ENCODE measurements at places on chromosomes 6 and 20.

GRCh38 chr6:111564482-111564945 lies 41.2 kb downstream of the TRAF3IP2 start:
- DNase-seq, result no peak

DNA sequence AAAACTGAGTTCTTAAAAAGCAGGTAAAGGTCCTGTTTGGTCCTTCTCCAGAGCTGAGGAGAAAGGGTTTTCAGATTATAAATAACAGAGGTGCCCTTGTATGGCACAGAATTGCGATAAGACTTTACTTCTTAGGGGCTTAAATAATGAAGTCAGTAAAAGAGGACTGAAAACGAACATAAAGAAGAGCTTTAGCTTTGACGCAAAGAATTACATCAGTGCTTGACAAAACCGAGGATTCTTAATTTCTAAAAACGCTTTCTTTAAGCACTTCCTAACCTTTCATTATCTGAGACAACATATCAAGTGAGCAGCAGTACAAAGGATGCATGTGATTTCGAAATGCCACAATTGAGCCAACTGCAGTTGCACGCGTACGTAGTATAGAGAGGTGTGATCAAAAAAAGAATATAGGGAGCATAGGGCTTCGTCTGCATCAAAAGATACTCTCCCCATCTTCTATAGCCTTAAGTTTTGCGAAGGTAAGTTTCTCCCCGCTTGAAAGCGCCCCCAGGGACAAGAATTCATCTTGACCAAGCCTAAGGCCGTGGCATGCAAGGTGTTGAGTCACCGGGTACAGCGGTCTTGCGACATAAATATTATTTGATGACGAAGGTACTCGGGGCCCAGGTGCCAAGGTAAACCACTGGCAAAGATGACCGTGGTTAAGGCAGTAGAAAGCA lies 778 bp upstream of the LOC128125822 start:
- no peak for DNase-seq

DNA sequence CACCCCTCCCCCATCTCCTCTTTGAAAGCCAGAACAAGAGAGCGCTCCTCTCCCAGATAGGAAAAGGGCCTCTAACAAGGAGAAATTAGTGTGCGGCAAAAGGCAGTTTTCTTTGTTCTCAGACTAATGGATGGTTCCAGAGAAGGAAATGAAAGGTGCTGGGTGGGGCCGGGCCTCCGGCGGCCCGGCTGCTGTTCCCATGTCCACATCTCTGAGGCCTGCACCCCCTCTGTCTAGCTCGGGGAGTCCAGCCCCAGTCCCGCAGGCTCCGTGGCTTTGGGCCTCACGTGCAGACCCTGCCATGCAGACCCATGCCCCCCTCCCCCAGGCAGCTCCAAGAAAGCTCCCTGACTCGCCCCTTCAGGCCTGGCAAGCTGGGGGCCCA lies 35.8 kb upstream of the MRGBP start:
- no peak for DNase-seq

GRCh38 chr6:82045965-82046756 lies 201.4 kb downstream of the IBTK start:
- DNase-seq, result no peak

DNA sequence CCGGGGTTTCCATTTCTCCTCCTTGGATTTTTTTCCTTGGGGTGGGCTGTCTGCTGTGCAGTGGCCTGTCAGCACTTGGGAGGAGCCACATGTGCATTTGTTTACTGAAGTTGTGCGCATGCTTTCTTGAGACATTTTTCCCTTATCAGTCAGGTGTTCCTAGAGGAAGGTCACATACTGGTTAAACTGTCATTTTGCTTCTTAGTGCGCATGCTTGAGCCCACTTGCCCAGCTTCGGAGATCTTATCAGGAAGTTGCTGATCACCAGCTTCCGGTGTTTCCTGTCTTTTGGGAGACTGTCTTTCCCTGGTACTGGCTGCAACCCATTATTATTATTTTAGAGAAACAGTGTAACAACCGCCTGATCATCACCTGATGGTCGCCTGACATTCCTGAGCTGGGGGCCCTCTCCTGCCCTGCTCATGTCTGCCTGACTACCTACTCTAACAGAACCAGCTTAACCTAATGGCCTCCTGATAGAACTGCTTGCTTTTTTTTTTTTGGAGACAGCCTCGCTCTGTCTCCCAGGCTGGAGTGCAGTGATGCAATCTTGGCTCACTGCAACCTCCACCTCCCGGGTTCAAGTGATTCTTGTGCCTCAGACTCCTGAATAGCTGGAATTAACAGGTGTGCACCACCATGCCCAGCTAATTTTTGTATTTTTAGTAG lies 378 bp upstream of the ERVFRD-1 start:
- no peak for DNase-seq

DNA sequence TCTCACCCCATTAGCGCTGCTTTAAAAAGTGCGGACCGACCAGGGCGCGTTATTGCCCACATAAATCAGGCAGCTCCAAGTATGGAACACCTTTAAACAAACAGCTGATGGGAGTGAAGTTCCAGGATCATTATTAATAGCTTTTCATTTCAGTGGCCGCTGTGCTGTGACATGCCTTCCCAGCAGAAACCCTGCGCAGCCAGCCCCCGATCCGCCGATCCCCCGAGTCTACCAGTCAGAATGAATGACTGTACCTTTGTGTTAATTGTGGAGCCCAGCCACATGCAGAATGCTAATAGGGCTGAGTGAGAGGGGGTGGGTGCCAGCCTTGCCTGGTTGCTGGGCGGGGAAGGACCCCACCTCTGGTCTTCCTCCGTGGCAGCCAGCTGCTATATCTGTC lies 21.9 kb downstream of the CDH22 start:
- DNase-seq, result no peak

- no peak for DNase-seq
These were observed 33.0 kb downstream of the RIPOR2 start for GRCh38 chr6:24902782-24903181.

- no peak for DNase-seq
These were observed 23.5 kb downstream of the TOX2 start for GRCh38 chr20:43938017-43938655.

DNA sequence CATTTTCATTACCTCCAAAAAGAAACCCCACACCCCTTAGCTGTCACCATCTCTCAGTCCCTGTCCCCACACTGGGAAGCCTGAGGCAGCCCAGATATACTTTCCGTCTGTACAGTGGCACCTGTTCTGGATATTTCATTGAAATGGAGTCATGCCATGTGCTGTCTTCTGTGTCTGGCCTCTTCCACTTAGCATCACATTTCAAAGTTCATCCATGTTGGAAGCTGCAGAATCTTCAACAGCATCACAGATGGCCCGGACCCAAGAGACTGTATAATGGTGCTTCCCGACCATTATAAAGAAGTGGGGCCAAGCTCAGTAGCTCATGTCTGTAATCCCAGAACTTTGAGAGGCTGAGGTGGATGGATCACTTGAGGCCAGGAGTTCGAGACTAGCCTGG lies 58.4 kb downstream of the DLGAP4 start:
- no peak for DNase-seq

DNA sequence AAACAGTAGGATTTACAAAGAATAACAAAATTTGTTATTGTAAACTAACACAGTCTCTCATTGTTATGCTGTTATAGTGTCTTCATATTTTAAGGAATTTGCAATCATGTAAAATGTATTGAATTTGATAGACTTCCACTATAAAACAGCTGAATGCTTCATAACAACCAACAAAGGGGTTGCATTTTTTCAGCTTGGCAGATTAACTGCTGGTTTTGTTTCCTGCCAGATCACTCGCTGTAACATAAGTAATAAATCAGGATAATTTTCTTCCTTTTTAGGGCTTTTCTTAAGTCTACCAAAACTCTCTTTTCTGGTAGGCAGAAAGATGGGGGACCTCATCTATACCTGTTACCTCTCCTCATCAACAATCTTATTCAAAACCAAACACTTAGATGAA lies 169.8 kb downstream of the SAMD5 start:
- no peak for DNase-seq

DNA sequence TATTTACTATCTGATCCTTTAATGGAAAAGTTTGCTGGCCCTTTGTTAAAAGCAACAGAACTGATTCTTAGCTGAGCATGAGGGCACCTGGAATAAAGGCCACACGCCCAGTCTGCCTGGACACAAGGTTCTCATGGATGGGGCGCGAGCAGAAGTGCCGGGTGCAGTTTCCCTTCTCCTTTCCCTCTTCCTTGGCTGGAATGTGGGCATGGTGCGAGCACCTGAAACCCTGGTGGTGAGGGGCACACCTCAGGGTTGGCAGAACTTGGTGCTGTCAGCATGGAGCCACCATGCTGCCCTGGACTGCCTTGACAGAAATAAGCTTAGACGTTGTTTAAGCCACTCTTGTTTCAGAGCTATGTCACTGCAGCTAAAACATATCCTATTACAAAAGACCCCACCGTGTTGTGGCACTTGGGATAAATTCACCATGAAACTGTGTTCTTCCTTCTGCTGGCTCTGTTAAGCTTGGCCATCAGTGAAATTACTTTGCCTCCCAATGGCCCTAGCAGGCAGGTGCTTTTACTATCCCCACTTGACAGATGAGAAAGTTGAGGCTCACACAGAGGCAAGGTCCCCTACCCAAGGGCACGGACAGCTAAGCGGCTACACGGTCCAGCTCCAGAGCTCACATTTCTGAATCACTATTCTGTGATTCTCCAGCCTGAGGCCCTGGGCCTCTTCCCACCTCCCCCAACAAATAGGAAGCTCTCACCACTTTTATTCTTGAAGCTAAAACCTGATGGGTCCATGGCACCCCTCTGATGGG lies 115.9 kb downstream of the PREX1 start:
- DNase-seq, result no peak

GRCh38 chr6:90123831-90124230 lies 172.8 kb downstream of the BACH2 start:
- DNase-seq, result no peak

DNA sequence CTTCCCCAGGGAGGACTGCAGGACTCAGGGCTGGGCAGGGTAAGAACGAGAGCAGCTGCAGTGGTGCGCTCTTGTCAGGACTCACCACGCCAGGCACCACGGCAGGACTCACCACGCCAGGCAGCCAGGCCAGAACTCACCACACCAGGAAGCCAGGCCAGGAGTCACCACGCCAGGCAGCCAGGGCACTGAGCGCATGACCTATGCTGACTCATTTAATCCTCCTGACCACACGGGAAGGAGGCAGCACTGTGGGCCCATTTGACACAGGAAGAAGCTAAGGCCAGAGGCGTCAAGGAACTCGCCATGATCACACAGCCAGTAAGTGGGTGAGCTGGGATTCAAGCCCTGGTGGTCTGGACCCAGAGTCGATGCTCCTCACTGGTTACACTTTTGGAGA lies 189.3 kb downstream of the PREX1 start:
- no peak for DNase-seq

DNA sequence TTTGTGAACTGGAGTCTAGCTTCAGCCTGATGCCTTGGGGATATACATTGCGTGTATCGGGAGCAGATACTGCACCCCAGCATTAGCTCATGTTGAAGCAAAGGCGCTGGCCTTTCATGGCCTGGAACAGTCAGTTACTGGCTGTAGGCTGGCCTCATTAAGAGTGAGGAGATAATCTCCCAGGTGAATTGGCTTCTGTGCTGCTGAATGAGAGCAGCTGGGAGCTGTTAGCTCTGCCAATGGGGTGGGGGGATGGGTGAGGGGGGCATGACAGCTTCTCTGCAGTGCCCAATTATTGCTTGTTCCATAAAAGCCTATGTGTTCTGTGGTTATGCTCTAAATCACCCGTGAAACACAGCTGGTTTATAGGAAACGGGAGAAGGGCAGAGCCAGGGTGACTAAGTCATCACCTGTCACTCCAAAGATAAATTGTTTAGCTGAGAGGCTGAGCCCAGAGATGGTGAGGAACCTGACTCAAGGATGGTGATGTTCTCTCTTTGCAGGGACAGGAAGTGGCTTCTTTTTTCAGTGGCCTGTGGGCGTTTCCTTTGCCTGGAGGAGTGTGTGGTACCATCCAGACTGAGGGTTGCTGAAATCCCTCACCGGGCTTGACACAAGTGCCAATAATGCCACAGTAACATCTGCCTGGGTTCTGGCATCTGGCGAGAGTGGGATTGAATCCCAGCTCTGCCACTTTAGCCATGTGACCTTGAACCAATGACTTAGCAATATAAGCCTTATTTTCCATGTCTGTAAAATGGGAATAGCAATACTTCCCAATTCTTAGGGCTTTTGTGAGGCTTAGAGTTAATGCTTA lies 170.8 kb downstream of the BCAS1 start:
- no peak for DNase-seq

GRCh38 chr6:731924-732323 lies 39.0 kb upstream of the EXOC2 start:
- DNase-seq, result no peak

GRCh38 chr20:16364320-16364687 lies 208.9 kb downstream of the KIF16B start:
- no peak for DNase-seq

GRCh38 chr6:43444036-43444435 lies 11.3 kb downstream of the DLK2 start:
- DNase-seq, result no peak

DNA sequence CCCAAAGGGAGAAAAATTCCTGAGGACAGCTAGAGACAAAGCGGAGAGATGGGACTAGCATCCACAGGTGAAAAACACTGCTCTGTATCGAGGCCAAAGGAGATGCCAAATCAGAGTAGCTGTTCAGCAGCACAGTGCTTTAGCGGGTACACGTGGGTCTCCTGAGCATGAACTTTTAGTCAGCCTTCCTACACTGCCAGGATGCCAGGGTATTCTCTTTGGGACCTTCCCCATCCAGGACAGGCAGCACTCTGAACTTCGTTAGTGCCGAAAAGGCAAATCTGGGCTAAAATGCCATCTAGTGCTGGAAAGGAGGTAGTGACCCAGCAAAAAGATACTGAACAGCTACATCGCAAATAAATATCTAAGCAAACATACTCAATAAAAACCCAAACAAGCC lies 64.9 kb downstream of the C6orf58 start:
- DNase-seq, result no peak

DNA sequence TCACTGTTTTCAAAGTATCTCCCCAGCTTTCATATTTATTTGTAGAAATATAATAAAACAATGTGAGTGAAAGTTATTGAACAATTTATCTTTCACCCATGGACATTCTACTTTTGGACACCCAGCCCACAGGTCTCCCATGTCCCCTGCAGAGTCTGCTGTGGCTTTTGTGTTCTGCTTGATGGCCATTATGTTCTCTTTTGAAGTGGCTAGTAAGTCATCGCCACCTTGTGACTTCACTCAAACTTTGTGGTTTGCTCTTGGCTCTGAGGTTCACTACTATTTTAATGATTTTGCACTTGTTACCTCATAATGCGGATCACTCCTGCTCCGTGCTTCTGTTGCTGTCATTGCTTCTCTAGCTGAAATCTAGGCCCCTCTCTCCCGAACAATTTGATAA lies 10.2 kb upstream of the DEFB113 start:
- DNase-seq, result no peak

GRCh38 chr6:143823548-143823947 lies 19.6 kb upstream of the LTV1 start:
- no peak for DNase-seq

- no peak for DNase-seq
These were observed 24.9 kb upstream of the NOL4L start for GRCh38 chr20:32609993-32610392.

- no peak for DNase-seq
These were observed 180.2 kb downstream of the TFAP2B start for GRCh38 chr6:50998905-50999304.

GRCh38 chr20:23242104-23242503 lies 108.5 kb upstream of the NXT1 start:
- no peak for DNase-seq

Measured in NCI-H1048 (cell line).